ENCODE measurements at places on chromosomes 11 and 22. TPM values are rescaled to one million over a fixed set of nuclear protein-coding genes. Genes with fewer than 3 reads are reported as not detected.

GRCh38 chr11:113840932-113841664 lies 34.3 kb downstream of the USP28 start:
- DNase-seq = no peak

DNA sequence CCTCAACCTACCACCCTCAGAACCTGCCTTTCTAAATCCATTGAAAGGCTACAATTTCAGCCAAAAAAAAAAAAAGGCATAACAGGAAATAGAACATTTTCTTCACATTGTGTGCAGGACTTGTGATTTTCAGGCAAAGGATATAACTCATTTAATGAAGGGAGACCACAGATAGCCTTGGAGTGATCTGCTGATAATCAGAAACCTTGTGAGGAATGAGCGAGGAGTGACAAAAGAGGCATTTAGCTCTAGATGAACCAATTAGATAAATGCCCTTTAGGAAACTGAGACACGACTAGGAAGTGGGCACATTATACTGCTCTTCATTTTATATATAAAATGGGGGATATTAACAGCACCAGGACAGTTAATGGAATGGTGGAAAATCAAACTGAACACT lies 216.5 kb upstream of the GRIA4 start:
- DNase-seq = no peak

DNA sequence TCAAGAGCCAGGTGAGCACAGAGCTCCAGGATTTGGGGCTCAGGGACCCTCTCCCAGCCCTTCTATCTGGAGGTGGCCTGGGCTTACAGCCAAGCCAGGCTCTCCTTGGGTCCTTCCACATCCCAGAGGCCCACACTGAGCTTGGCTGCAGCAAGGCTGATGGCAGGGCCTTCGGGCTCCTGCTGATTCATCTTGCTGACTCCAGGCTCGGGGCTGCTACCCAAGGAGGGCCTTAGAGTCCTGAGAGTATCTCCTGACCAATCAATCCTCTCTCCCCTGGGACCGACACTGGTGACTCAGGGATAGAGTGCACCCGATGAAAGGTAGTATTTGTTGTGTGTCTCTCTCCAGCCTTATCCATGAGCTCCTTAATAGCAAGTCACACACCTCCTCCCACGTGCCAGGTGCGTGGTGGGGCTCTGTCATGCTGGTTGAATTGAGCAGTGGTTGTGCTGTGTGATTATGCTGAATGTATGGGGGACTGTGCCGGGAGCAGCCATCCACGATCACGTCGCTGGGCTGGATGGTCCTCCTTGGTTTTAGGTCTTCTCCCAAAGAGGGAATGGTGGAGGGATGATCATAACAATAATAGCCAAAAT lies 62.3 kb downstream of the GRIK4 start:
- DNase-seq = no peak

MAPK8IP2 gene
- 1.0 TPM for total RNA-seq

KRTAP5-10 gene
- total RNA-seq = not detected

VPREB1 gene
- not detected for total RNA-seq

DNA sequence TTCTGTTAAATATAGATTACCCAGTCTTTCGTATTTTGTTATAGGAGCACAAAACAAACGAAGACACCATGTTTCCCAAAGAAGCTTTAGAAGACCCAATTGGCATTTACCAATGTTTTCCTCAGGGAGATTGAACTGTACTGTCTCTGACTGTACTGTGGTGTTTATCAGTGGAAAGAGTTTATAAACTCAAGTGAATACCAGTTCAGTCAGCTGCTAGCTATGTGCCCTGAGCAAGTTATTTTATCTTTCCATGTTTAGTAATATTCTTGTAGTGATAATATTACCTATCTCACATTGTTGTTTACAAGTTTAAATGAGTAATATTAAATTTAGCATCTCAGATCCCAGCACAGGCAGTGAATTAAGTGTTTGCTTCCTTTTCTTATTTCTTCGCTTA lies 773.2 kb downstream of the KCNA4 start:
- no peak for DNase-seq

MMP12 gene
- not detected for total RNA-seq

GRCh38 chr11:101127197-101127698 lies 2.4 kb downstream of the PGR start:
- DNase-seq = no peak

DNA sequence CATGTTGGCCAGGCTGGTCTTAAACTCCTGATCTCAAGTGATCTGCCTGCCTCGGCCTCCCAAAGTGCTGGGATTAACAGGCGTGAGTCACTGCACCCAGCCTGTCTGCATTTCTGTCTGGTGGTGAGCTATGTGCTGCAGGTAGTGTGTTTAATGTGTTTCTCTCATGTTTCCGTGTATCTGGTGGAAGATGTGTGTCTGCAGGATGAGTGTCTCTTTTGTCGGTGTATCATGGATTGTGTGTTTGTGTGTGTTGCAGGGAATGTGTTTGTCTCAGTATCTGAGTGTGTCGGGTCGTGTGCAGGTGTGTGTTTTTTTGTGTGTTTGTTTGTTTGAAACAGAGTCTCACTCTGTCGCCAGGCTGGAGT lies 16.1 kb downstream of the SCARF2 start:
- DNase-seq = no peak

OR5D14 gene
- total RNA-seq = not detected

SCGB1D4 gene
- total RNA-seq = not detected

PYGM gene
- 0.27 TPM for total RNA-seq

DNA sequence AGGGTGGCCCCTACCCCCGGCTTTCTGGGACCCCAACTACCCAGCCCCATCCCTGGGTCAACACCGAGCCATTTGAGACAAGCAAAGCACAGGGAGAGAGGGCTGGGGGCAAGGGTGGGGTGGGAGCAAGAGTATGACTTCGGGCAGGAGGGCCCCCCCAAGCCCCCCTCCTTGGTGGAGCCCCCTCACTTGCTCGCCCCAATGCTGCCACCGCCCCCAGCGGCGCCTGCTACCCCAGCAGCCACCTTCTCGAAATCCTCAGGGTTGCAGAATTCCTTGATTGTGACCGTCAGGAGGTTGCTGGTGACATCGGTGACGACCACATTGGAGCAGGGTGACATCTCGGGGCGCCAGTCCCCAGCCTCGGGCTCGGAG lies 6.0 kb downstream of the CBX6 start:
- DNase-seq = no peak

GRCh38 chr22:33519071-33519973 lies 401.0 kb downstream of the LARGE1 start:
- peak; percentile 25 for DNase-seq

FAM227A gene
- total RNA-seq = 2.3 TPM

SCN3B gene
- total RNA-seq = 2.1 TPM

DNA sequence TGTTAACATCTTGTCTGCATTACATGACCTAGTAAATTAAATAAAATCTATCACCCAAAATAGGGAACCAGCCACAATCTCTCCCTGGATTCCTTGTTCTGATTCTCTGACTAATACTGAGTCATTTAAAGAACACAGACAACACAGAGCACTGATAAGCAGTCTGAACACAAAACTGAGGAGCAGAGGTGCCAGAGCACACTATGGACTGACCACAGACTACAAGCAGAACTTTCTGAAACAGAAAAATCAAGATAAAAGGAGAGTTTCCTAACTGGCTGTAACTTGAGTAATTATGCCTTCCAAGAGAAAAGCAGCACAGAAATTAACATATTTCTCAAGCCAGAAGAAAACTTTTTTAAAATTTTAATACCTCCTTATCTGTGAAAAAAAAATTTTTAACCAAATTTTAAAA lies 128.8 kb downstream of the SGSM3 start:
- peak; percentile 88 for DNase-seq

DNA sequence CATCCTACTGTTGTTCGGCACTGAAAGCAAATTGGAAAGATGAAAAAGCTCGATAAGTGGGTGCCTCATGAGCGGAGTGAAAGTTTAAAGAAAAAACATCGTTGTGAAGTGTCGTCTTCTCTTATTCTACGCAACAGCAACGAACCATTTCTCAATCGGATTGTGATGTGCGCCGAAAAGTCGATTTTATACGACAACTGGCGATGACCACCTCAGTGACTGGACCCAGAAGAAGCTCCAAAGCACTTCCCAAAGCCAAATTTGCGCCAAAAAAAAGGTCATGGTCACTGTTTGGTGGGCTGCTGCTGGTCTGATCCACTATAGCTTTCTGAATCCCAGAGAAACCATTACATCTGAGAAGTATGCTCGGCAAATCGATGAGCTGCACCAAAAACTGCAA lies 58.4 kb upstream of the FBXO3 start:
- no peak for DNase-seq

GRCh38 chr11:103862802-103863174 lies 173.7 kb upstream of the DDI1 start:
- no peak for DNase-seq

DNA sequence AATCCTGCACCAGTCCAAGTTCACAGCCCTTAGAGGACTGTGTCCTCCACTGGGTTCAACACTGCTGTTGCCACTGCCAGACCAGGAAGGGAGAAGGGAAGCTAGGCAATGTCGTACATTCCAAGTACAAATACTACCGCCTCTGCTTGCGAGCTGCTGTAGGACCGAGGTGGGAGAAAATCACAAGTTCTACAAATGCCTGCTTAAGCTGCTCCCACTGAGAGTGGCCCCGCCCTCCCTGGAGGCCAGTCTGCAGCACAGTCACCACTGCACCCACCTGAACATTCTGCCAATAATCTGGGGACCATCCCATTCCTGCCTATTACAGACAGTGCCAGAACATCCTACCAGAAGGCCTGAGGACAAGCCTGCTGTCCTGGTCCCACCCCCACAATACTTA lies 707.5 kb upstream of the ANO5 start:
- DNase-seq = no peak

DNA sequence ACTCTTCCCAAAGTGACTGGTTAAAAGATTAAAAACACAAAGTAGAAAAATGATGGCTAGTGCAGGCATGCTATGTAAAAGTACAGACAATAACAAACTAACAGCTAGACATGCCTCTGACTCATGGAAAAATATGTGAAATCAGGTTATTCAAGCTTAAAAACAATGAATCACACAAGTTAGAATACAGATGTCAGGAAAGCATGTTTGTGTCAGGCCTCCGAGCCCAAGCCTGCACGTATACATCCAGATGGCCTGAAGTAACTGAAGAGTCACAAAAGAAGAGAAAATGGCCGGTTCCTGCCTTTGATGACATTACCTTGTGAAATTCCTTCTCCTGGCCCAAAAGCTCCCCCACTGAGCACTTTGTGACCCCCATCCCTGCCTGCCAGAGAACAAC lies 110.1 kb downstream of the NOX4 start:
- DNase-seq = peak; percentile 94

GRCh38 chr11:88340366-88340935 lies 2.9 kb upstream of the CTSC start:
- DNase-seq = no peak

GRCh38 chr11:27013781-27014361 lies 20.0 kb downstream of the FIBIN start:
- DNase-seq = no peak

DNA sequence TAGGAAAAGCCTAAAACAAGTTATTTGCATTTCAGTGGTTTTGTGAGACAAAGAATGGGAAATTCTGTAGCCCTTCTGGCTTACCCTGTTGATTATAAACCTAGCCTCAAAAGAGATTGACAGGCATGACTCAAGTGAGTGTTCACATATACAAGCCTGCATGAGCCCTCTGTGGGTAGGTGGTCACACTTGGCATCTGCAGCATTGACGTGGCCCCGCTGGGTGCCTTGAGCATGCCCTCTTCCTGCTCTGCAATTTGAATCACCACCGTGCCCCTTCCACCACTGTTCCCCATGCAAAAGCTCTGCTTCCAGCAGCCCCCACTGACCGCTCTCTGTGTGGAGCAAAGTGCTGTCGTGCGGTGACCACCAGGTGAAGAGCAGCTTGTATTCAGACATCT lies 21.0 kb upstream of the ADSL start:
- DNase-seq = no peak

DNA sequence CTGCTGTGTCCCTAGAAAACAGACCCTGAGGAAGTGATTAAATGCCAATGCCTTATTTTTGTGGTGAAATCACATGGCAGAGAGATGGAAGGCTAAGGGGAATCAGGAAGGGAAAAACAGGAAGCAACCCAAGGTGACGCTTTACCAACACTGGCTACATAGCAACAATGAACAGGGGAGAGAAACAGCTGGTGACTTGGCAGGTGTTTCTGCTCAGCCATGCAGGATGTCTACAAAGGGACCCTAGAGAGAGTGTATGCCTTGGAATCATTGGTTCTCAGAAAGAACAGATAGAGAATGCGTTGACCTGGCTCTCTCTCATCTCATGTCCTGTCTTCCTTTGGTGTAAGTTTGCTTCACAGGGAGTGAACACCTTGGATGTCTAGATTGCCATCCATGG lies 911.9 kb downstream of the OPCML start:
- no peak for DNase-seq

SMIM35 gene
- total RNA-seq = not detected

- DNase-seq = no peak
Measured at GRCh38 chr11:79809487-79809886, 368.7 kb upstream of the TENM4 start.

APOL4 gene
- not detected for total RNA-seq

- DNase-seq = no peak
Measured at GRCh38 chr22:45319324-45319685, 9.6 kb downstream of the FAM118A start.

INPP5J gene
- total RNA-seq = 5.5 TPM

DNA sequence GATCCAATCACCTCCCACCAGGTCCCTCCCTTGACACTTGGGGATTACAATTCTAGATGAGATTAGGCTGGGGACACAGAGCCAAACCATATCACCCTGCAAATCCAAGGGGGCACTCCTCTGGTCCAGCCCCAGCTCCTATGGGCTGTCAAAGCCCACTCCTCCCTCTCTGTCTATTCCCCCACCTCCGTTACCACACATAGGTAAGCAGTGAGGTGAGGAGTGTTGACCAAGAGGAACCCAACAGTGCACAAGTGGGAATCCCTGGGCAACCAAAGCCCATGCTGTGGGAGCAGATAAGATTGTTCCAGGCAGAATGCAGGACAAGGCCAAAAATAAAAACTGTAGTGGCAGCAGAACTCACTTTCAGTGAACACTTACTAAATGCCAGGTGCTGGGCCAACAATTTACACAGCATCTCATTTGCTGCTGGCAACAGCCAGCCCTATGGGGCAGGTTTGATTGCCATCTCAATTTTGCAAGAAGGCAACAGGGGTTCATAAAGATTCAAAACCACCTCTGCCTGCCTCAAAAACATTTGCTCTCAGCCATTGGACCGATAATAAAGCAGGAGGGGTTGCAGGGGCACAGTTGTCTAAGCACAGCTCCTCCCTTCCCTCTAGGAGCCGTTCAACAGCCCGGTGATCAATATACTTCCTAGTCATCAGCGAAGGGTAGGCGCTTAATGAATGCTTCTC lies 8.9 kb downstream of the SDF2L1 start:
- DNase-seq = no peak

EHBP1L1 gene
- 20.9 TPM for total RNA-seq

Measured in kidney epithelial cell (primary cell).